ENCODE measurements at places on chromosomes 12 and 14. TPM values are rescaled to one million over a fixed set of nuclear protein-coding genes. Genes with fewer than 3 reads are reported as not detected.

Gene INSM2
- total RNA-seq = not detected

- no peak for DNase-seq
These were observed 17.7 kb upstream of the CCDC91 start for GRCh38 chr12:28172434-28173030.

DNA sequence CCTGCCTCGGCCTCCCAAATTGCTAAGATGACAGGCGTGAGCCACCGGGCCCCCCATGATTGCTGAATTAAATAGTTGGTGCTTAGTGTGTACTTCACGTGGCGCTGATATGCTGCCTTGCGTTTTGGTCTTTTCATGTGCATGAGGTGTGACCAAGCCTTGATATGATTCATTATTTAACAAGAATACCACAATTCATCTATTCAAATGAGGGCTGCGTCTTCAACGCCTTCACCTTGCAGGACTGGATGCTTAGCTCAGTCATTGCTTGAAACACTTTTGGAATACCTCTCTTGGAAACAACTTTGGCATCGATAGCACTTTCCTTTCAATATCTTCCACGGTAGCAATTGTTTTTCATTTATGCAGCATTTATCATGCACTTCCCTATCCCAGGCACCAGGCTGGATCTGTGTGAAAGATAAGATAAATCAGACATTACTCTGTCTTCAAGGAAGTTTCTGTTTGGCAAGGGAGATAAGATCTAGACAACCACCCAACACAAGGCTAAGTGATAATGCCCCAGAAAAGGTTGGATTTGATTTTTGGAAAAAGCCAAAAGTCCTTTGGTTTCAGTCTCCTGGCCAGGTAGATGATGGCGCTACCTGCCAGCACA lies 1.3 kb upstream of the TEAD4 start:
- DNase-seq = no peak

Gene KRT79
- not detected for total RNA-seq

DNA sequence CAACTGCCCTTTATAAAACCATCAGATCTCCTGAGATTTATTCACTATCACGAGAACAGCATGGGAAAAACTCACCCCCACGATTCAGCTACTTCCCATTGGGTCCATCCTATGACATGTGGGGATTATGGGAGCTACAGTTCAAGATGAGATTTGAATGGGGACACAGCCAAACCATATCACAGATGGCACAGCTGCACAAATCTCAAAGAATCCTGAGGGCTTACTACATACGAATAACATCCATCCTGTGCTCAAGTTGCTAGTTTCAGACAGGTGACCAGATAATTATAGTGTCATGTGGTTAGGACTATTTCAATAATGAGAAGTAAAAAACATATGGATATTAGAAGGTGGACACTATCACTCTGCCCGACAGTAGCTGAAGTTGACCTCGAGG lies 211.2 kb downstream of the NUAK1 start:
- no peak for DNase-seq

Gene RFLNA
- total RNA-seq = not detected

DNA sequence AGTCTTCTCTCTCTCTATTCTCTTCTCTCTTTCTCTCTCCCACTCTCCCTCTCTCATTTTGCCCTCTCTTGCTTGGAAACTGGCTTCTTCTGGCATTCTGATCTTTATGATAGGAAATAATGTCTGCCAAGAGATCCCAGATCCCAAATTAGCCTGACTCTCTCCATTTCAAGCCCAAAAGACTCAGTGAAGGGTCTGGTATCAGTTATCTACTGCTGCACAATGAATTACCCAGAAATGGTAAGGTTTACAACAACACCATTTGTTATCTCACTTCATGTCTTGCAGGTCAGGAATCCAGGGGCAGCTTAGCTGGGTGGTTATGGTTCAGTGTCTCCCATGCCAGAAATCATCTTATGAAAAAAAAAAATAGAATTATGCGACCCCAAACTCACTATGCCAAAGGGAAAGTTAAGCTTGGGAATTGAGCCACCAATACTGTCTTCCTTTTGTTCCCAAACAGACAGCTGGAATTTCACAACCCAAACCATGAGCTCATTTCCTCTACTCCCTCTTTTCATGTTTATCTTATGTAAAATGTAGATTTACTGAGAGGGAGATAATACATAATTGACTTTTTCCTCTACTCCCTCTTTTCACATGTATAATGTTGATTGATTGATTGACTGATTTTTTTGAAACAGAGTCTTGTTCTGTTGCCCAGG lies 67.8 kb upstream of the FICD start:
- DNase-seq = no peak

GRCh38 chr12:51056242-51056641 lies 8.1 kb downstream of the LETMD1 start:
- no peak for DNase-seq

Gene FAM186B
- 1.2 TPM for total RNA-seq

GRCh38 chr14:89973234-89973823 lies 17.6 kb downstream of the TDP1 start:
- DNase-seq = peak; percentile 70

Gene DDX54
- total RNA-seq = 33.5 TPM

DNA sequence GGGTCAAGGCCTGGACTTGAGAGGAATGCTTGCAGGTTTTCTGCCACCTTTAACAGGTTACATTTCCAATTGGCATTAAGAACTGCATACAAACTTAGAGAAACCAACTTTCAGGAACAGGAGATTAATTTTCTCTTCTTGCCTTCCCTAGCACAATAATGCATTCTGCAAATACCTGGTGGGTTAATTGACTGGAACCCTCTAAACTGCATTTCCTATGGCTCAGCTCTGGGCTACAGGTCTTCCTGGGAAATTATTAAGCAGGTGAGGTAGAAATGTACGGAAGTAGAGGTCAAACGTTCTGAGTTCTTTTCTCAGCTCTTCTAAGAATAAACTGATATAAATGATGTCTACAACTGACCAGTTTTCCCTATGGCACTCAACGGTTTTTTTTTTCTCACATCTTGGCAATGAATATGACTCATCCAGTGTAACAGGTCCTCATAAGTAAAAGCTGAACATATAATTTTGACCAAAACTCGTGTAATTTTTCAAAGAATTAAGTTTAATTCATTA lies 144.9 kb upstream of the PELI2 start:
- no peak for DNase-seq

DNA sequence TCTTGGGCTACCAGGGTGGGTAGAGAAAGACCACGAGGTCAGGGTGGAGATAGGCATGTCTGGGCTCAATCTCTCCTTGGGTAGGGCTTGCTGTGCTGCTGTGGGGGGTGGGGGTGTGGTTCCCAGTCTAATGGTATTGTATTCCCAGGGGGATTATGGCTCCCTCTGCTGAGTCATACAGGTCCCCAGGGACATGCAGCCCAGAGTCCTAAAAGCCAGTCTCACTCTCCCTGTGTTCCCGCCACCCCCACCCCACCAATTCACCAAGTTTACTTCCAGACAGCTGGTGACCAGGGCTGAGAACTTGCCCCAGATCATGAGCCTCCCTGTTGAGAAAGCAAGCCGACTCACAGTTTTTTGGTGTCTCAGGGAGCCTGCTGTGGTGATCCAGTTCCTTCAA lies 367.6 kb downstream of the C12orf75 start:
- no peak for DNase-seq

Gene KLRC4
- not detected for total RNA-seq

Gene EID3
- 1.4 TPM for total RNA-seq

GRCh38 chr12:94204499-94205247 lies 56.3 kb downstream of the PLXNC1 start:
- no peak for DNase-seq

- DNase-seq = no peak
These were observed 29.1 kb downstream of the BBOF1 start for GRCh38 chr14:74048281-74048680.

Gene KRT77
- total RNA-seq = not detected

DNA sequence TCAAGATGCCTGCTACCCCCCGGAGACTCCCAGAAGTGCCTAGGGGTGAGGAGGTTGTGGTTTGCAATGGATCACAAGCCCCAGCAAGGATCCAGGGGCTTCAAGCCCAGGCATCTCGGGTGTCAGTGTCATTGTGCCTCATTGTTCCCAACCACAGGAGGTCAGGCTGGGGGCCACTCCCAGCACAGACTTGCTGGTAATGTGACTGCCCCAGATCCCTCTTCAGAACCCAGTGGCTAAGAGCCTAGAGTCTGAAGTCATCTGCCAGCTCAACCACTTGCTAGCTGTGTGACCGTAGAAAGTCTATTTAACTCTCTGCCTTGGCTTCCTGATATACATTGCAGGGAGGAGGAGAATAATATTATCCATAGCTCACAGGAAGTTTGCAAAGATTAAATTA lies 7.7 kb upstream of the ASB2 start:
- no peak for DNase-seq

GRCh38 chr12:122643207-122643805 lies 59.9 kb downstream of the HCAR2 start:
- DNase-seq = no peak

Gene LTBR
- 106 TPM for total RNA-seq

Measured in left lobe of liver (tissue), 2 donors.